ENCODE measurements at places on chromosomes 7 and 10. TPM values are rescaled to one million over a fixed set of nuclear protein-coding genes. Genes with fewer than 3 reads are reported as not detected.

GRCh38 chr10:85863301-85864172 is 503.1 kb downstream of the GRID1 start:
- H3K27ac ChIP-seq: no peak overlapping the region
- no peaks in the 10 kb centered on the region for H3K36me3 ChIP-seq
- H3K27me3 ChIP-seq: no peaks in the 10 kb centered on the region
- no peaks in the 10 kb centered on the region for H3K4me1 ChIP-seq
- no peak overlapping the region for H3K4me3 ChIP-seq

DNA sequence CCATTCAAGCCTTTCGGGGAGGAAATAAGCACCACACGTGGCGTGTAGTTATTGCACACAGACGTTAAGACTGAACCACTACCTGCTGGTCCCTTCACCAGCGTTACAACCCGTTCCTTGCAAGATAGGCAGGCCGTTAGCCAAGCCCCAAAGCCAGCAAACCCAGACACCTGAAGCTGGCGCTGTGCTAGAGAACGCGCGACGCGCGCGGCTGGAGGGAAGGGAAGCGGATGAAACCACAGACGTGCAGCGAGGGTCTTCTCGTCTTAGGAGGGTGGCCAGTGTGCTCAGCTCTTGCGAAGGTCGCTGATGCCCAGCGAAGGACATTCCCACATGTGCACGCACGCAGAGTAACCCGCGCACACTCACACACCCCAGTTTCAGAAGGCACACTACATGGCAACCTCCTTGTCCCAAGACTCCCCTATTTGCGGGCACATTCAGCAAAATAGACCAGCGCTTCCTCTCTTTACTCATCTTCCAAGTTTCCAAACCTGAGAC is 980 bp downstream of the TMEM26 start:
- no peaks in the 10 kb centered on the region for H3K36me3 ChIP-seq
- no peak overlapping the region for H3K4me3 ChIP-seq
- H3K27me3 ChIP-seq: no peaks in the 10 kb centered on the region

Gene GPR141
- total RNA-seq: not detected

DNA sequence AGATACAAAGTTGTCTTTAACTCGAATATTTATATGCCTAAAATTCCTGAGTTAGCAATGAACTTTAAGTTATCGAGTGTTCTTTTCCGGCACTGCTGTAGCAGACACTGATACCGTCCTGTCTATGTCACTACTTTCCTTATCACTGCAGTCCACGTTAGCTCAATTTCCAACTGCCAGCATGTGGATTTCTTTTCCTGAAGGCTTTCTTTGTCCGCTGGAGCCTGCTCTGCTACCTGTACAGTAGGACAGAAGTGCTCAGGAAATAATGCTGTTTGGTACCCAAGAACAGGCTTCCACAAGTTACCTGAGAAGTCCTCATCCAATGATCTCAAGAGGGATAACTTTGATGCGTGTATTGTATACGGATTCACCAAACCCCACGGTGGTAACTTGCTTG is 329.4 kb downstream of the NXPH1 start:
- no peak for DNase-seq
- no peak overlapping the region for H3K27ac ChIP-seq
- no peak overlapping the region for H3K4me3 ChIP-seq
- no peaks in the 10 kb centered on the region for H3K4me1 ChIP-seq
- no peaks in the 10 kb centered on the region for H3K27me3 ChIP-seq

GRCh38 chr7:36303202-36304098 is 86.2 kb upstream of the ANLN start:
- no peak overlapping the region for H3K4me3 ChIP-seq
- H3K27ac ChIP-seq: peak overlapping the region; percentile 60
- H3K4me1 ChIP-seq: peaks cover 29% of the 10 kb centered on the region
- peak; percentile 100 for DNase-seq
- H3K27me3 ChIP-seq: no peaks in the 10 kb centered on the region

DNA sequence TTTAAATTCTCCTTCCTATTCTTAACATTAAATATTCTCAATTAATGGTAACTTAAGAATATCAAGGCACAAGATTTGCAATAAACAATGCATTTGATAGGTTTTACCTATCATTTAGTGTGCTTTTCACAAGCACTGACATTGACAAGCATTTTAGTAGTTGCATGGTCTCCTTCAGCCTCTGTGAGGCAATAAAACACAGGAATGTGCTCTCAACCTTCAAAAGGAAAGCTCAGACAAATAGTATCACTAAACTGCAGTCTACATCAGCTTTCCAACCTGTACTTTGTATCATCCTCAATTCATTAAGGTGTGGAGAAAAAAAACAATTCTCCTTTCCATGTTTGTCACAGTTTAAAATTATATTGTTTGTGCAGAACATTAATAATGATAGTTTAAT is 51.1 kb upstream of the TSPAN13 start:
- no peak overlapping the region for H3K4me3 ChIP-seq
- H3K4me1 ChIP-seq: no peaks in the 10 kb centered on the region
- no peak overlapping the region for H3K27ac ChIP-seq
- no peak for DNase-seq
- no peaks in the 10 kb centered on the region for H3K27me3 ChIP-seq

- H3K27ac ChIP-seq: 0 out of 2 replicates have a peak overlapping the region, but pooled peaks have one; percentile 54
- no peak overlapping the region for H3K4me3 ChIP-seq
- no peaks in the 10 kb centered on the region for H3K36me3 ChIP-seq
- H3K4me1 ChIP-seq: peaks cover 46% of the 10 kb centered on the region
Observed at GRCh38 chr7:142882338-142882678, 3.2 kb downstream of the TRPV6 start.

All from PC-9 (cell line).